ENCODE measurements at places on chromosomes 3 and 15.

GRCh38 chr3:181782306-181782954 lies 70.7 kb downstream of the SOX2 start:
- DNase-seq = peak; percentile 1

- DNase-seq = peak; percentile 38
Measured at GRCh38 chr3:88219138-88219792, 69.5 kb downstream of the C3orf38 start.

DNA sequence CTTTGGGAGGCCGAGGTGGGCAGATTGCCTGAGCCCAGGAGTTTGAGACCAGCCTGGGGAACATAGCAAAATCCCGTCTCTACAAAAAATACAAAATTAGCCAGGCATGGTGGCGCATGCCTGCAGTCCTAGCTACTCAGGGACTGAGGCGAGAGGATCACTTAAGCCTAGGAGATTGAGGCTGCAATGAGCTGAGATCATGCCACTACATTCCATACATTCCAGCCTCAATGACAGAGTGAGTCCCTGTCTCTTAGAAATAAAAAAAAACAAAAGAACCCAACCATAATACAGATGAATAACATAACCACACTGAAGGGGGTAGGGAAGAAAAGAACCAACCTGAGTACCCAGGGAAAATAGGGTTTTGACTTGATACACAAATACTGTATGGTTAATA lies 19.7 kb upstream of the CGNL1 start:
- peak; percentile 89 for DNase-seq

- peak; percentile 81 for DNase-seq
Measured at GRCh38 chr3:155233213-155233612, 60.3 kb downstream of the STRIT1 start.

DNA sequence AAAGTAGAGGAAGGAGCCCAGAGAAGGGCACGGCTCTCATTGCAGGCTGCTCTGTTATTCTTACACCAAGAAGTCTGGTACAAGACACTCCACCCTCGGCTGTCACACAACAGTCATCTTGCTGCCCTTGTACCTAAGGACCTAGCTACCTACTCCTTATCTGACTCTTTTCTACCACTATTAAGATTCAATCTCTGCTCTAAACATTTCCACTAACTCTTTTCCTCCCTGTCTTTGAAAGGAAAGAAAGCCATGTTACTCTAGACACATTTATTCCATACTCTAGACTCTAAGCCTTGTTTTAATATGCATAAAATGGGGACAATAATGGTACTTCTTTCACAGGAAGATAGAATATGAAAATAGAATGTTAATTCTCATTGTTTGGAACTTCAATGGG lies 73.3 kb upstream of the C3orf49 start:
- DNase-seq = no peak

DNA sequence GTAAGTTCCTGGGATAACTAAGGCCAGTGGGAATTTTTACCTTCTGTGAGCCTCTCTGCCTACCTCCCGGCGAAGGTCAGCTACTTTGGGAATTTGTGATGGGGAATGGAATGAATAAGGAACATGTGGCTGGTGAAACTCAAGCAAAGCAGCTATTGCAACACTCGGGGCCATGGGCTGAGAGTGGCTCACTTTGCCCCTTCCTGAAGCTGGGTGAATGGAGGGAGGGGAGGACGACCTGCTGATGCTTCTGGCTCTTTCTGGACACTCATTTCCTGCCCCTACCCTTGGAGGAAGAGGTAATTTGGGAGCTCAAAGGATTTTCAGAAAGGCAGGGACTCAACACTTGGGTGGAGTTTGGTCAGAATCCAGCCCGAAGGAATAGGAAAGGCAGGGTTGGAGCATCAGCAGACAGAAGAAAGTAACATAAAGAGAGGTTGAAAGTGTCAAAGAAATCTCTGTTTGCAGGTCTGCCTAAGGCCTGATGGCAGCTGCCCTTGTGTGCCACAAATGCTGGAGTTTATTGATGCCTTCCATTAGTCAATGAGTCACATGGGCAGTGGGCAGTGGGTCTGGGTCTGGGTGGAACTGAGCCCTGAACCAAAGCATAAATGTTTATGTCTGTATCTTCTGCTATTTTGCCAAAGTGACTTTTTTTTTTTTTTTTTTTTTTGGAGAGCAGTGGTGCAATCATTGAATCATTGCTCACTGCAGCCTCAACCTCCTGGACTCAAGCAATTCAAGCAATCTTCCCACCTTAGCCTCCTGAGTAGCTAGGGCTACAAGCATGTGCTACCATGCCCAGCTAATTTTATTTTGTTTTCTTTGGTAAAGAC lies 12.4 kb downstream of the LAMP3 start:
- DNase-seq = no peak

DNA sequence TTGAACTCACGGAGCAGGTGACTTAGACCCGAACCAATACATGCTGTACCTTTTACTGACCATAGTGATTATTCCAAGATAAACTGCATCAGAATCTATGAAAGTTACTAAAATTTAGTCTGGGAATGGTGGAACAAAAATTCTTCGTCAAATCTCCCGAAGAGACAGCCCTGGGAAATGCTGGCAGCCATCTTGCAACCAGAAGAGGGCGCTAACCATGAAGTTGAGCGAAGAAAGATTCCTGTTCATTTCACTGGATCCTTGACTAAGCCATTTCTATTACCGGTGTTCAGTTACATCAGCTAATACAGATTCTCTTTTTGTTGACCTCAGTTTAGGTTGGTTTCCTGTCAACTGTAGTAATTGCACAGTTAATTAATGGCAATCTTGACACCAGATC lies 199.6 kb downstream of the SLC9A9 start:
- DNase-seq = no peak

GRCh38 chr15:63601026-63601703 lies 4.0 kb downstream of the FBXL22 start:
- peak; percentile 29 for DNase-seq

DNA sequence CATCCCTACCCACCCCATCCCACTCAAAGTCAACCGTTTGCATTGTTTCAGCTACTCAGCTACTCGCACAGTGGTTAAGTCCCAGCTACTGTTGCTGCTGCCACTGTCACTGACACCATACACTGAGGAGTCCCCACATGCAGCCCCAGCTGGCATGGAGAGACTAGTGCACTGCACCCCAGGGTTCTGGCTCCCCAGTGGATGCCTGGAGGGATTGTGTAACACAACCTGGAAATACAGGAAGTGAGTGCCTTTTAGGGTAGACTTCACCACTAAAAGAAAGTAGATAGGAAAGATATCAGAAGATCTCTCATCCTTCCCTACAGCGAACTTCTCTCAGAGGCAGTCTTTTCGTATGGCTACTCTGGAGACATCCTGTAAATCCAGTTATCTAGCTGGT lies 169.2 kb upstream of the STRIT1 start:
- no peak for DNase-seq

DNA sequence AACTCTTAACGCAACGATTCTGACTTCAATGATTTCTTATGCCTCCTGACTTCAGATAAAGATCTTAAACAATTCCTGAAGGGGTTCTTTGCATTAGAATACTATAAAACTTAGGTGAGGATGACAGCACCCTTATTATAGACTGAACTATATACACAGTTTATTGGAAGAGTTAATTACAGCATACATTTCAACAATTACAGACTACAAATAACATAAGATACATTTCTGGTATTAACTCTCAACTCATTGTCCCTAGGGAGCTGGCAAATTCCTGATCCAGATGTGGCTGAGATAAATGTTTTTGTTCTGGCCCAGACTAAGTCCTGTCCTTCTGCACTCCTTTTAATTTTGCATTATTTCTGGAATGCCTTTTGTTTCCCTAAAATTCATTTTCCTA lies 155.5 kb upstream of the TMC3 start:
- DNase-seq = no peak

- DNase-seq = peak; percentile 97
Measured at GRCh38 chr3:39166134-39166710, 12.8 kb upstream of the CSRNP1 start.

GRCh38 chr3:24470277-24470676 lies 24.4 kb downstream of the THRB start:
- DNase-seq = no peak
